ENCODE measurements at places on chromosomes 16 and 17.

DNA sequence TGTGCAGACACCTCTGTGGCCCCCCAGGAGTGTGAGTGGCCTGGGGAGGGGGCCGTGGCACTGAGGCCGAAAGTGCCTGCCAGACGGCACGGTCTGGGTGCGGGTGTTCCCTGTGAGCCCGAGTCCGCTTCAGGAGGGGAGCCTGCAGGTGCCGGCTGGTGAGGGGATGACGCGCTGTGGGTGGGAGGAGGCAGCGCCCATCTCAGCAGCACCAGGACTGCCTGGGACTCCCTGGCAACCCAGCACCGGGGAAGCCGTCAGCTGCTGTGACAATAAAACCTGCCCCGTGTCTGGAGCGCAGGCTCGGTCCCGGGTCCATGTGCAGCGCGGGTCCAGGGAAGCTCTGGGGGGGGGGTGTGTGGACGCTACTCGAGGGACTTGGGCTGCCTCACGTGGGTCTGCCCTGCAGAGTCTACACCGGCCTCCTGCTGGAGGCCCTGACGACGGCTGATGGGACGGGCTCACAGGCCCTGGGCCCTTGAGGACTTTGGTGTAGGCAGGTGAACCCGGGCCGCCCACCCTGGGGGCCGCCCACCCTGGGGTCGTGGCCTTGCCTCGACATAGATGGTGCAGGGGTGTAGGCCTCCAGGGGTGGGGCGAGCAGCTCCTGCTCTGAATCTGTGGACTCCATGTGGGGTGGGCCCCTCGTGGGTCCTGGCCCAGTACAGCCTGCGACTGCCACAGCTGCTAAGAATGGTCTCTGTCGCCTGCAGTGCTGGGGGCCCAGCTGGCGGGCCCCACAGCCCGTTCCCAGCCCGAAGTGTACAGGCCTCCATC is 5.9 kb upstream of the RAB40C start:
- no peak for DNase-seq

GRCh38 chr16:56295739-56296527 is 104.6 kb downstream of the GNAO1 start:
- DNase-seq = no peak

GRCh38 chr17:59641799-59642484 is 22.2 kb downstream of the CLTC start:
- no peak for DNase-seq

- DNase-seq = peak; percentile 27
These were observed 377.0 kb upstream of the TNRC6C start for GRCh38 chr17:77581480-77581879.

DNA sequence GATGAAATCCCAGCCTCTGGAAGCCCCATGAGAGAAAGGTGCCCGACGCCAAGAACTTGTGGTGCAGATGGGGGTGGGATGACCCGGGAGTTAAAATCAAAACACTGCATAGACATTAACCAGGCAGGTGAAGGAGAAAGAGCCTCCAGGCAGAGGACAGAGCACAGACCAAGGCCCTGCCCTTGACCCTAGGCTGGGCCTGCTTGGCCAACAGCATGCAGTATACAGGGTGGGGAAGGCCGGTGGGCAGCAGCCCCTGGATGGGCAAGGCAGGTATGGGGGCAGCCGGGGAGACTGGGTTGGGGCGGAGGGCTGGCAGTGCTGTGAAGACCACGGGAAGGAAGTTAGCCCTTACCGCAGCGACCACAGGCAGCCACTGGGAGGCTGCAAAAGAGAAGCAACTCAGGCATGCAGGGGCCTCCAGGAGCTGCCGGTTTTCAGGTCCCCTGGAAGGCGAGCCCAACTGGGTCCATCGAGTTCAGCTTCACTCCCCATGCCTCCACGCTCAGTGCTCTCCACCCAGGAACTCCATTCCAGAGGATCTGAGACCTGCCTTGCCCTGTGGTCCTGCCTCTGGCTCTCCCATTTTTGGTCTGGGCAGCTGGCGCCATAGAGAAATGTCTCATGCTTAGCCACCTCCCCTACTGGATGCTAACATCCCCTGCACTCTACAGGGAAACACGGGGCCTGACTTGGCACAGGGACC is 81.2 kb downstream of the C16orf95 start:
- DNase-seq = no peak

- no peak for DNase-seq
These were observed 77.5 kb downstream of the PLXDC1 start for GRCh38 chr17:39073916-39074315.

DNA sequence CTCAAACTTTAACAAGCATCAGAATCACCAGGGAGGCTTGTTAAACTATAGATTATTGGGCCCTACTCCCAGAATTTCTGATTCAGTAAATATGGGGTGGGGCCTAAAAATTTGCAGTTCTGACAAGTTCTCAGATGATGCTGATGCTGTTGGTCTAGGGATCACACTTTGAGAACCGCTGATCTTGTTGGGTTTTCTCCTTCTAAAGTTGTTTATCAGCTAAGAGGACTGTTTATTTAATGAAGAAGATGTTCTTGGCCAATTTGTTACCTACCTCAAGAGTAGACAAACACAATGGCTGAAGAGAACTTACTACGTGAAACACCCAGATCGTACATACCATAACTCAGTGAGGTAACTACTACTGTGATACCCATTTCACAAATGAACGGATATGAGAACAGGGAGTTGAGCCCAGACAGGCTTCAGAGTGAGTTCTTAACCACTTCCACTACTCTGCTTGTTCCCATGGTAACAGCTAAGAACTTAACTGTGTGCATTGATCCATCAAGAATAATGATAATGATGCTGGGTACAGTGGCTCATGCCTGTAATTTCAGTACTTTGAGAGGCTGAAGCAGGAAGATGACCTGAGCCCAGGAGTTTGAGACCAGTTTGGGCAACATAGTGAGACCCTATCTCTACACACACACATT is 85.3 kb upstream of the NSRP1 start:
- DNase-seq = no peak

DNA sequence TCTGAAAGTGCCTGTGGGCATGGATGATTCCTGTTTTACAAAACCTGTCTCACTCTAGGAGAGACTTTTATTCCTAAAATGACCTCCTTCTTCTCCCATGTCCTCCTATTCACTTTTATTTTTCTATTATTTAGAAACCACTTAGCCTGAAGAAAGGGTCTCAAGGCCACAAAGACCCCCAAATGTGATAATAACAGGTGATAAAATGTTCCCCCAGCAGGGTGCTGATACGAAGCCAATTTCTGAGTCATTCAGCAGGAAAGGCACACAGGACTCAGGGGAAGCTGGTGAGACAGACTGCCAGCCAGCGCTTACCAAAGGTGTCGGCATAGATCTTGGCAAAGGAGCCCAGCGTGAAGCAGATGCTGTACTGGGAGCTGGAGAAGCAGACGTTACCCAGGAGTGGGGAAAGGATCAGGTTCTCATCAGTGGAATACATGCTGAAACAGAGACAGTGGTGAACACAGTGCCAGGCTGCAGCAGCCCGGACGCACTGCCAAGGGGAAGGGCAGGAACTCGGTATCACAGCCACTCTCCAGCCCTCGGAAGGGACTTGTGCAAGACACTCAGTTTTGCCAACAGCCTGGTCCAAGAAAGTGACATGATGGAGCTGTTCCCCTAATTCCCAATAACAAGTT is 24.6 kb downstream of the HIGD1B start:
- no peak for DNase-seq

- DNase-seq = no peak
These were observed 58.1 kb upstream of the TMC5 start for GRCh38 chr16:19359556-19359955.

DNA sequence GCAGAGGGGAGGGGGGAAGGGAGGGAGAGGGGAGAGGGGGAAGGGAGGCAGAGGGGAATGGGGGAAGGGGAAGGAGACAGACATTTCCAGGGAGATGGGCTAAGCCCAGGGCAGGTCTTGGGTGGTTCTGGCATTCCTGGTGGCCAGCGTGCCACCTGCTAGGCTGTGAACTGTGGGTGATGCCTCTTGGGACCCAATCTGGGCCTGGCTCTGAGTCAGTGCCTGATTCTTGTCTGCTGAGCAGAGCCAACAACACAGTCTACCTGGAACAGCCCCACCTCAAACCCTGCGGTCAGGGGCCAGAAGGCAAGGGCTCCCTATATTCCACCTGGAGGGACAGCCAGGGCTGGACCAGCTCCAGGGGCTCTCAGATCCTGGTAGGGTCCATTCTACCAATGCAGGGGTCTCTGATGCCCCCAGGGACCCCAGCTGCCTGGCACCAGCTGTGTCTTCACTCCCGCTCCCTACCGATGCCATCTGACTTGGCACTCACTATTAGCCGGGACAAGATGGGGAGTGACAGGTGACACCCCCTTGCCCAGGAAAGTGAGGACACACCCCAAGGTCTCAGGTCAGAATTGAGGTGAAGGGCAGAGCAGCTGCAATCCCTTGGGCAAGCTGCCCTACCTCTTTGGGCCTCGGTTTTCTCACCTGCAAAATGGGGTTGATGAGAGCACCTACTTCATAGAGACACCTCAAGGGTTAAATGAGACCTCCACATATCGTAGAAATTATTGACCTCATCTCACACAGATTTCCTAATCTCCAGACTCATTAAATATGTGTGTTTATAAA is 87.2 kb downstream of the LITAF start:
- DNase-seq = no peak

DNA sequence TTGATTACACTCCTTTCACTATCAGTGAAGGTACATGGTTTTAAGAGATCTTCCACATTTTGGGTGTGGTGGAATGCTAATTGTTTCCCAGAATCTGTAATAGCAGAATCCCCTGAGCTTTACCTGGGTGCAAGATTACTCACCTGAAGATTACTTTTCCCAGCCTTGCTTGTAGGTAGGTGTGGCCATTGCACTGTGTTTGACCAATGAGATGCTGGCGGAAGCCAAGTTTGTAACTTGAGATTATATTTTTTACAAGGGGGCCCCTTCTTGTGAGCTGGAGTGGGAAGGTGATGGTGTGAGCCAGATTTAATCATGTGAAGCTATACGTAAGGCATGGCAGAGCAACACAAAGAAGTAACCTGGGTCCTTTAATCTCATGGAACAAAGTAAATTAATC is 294.3 kb downstream of the TOX3 start:
- DNase-seq = no peak

DNA sequence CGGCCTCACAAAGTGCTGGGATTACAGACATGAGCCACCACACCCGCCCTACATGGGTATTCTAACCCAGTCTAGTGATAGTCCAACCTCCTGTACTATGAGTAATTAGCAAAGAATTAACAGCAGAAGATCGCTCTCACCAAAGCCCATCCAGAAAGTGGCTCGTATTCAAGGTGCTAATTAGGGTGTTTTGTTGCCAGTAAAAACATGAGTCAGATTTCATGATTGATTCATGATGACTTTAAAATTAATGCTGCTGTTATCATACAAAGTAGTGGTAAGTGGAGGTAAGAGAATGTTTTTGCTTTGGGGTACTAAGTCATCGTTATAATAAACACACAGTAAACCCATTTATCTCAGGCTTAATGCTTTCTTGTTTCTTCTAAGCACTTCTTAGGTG is 428.8 kb downstream of the WWOX start:
- no peak for DNase-seq

- no peak for DNase-seq
These were observed 126.0 kb upstream of the CDC42EP4 start for GRCh38 chr17:73437826-73438225.

DNA sequence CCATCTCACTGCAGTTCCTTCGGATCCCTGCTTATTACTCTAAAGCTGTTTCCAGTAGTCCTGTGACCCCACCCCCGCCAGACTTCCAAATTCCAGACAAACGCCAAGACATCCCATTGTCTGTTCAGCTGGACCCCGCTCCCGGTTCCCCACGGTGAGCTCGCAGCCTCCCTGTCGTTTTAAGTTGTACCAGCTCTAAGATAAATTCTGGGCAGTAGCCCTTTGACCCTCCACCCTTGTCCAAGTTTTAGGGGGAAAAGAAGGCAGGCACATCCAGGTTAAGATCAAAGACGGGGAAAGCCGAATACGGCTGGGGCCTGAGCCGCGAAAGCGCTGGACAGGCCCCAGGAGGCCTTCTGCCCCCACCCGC is 589 bp downstream of the ARL6IP1 start:
- DNase-seq = no peak

- peak; percentile 90 for DNase-seq
These were observed 33.5 kb downstream of the KANSL1 start for GRCh38 chr17:46159686-46160085.

GRCh38 chr16:89616623-89617022 is 3.2 kb downstream of the DPEP1 start:
- no peak for DNase-seq

DNA sequence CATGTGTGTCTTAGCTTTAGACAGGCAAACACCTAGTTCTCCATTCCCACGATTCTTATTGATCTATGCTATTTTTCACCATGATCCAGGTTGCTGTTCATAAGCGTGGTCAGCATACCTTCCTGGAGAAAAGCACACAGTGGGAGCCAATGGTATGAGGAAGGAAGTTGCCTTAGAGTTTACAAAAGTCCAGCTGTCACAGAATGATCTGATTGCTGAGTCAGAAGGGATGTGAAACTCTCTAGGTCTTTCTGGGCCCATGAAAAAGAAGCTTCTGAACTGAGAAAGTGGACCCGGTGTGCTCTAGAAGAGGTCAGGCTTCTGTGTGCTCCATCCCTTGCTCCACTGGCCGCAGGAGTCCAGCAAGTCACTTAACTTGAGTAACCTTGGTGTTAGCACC is 71.0 kb upstream of the CCL1 start:
- DNase-seq = no peak

DNA sequence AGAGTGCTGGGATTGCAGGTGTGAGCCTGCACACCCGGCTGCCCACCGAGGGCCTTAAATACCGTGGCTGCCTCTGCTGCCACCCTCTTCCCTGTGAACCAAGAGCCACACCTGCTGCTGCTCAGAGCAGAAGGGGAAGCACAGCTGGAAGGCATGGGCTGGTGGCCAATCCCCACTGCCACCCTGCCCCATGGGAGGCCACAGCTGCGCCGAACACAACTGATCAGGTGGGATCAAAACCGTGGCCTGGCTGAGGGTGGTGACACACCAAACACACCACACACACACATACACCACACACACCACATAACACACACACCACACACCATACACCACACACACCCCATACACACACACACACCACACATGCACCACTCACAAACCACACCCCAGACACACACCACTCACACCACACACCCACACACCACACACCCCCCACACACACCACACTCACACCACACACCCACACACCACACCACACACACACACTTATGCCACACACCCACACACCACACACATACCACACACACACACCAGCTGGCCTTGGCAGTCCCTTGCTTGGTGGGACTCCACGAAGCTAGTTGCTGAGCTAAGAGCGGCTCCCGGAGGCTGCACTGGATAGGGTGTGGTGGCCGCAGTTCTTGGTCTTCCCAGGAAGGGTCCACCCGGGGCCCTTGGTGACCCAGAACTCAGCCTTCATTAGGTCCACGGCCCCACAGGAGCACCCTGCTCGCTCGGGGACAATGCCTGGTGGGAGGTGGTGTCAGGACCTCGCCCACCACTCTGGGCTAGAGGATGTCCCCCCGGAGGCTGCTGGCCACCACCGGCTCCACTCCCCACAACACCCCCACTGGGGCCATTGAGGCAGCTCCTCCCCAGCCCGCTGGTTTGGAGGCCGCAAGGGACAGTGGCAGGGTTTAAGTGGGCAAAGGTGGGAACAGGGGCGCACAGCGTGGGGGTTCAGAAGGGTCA is 14.9 kb downstream of the CEP131 start:
- no peak for DNase-seq

- no peak for DNase-seq
These were observed 185.5 kb downstream of the WWOX start for GRCh38 chr16:78284957-78285434.

GRCh38 chr16:84672276-84673202 is 24.2 kb downstream of the KLHL36 start:
- DNase-seq = peak; percentile 17
